Immature natural killer cell (primary cell): ENCODE measurements at places on chromosomes 3 and 15. TPM values are rescaled to one million over a fixed set of nuclear protein-coding genes. Genes with fewer than 3 reads are reported as not detected.

The DPPA2 gene
- polyA plus RNA-seq = not detected

DNA sequence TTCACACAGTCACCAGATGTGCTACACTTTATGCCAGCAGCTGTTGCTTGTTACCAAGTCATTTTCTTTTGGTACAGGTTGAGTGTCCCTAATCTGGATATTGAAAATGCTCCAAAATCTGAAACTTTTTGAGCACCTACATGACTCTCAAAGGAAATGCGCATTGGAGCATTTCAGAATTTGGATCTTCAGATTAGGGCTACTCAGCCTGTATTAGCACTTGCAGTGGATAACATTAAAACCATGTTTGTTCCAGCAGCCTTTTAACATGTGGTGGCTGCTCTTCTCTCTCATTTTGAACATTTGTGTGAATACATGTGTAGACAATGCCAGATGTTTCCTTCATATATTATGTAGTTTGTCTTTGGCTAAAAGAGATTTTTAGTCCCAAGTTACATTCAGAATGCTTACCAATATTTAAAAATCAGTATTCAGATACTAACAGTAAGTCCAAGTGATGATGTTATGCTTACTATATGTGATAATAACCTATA lies 230.9 kb upstream of the UBE2E1 start:
- no peak for DNase-seq

GRCh38 chr15:100338971-100339444 lies 2.8 kb downstream of the ADAMTS17 start:
- peak; percentile 44 for DNase-seq

DNA sequence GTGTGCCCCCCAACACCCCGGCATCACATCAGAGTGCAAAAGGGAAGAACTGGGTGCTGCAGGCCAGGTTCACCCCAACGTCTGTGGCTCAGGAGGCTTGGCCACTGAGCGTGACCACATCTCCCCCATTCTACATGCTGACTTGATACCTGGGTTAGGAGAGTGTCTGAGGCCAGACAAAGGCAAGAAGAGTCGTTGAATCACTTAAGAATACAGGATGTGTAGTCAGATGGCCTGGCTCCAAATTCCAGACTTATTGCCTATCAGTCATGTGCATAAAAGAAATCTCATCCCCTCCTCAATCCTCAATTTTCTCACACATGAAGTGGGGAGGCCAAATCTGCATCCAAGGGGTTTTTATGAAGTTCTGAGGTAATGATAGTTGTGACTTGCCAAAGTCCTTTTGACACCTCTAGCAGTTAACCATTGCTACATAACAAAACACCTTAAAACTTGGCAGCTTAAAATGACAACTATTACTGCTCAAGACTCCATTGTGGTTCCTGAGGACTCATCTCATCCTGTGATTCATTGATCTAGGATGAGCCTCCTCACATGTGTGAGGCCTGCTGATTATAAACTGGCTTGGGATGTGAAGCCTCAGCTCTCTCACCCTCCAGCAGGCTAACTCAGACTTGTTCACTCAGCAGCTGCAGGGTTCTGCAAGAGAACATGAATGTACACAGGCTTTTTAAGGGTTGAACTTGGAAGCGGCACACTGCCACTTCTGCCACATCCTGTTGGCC lies 138.8 kb upstream of the TLE3 start:
- peak; percentile 20 for DNase-seq

The NIPA2 gene
- polyA plus RNA-seq = 81.9 TPM

- DNase-seq = no peak
Observed at GRCh38 chr15:93854088-93854487, 377.3 kb upstream of the MCTP2 start.

DNA sequence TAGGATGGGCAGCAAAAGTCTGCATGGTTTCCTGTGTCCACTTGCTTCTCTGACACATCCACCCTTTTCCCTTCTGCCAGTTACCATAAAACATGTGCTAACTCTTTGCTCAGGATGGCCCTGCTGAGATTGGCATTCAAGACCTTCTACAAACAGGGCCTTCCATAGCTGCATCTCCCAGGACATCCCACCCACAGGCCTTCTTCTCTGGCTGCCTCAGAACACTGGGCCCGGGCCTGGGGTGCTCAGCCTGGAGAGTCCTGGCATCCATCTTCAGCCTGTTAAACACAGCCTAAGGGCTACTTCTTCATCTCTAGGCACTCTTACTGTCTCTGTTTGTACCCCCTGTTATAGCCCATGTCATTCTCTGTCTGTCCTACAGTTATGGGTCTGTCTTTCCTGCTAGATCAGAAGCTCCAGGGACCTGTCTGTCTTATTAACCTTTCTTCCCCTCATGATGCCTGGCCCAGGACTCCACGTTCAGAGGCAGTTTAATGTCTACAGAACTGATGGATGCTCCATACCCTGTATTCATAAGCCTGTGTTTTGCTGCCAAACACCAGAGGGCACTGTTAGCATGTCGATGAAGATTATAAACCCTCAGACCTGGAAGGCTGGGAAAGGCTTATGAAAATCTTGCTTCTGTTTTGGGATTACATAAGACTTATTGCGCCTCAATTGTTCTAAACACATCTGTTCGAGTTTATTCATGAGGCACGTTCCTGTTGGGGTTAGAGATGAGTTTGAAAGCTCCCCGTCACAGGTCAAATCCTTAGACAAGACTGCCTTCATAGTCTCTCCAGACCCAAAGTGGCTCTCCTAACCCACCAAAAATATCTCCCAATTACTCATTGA lies 16.5 kb downstream of the SEMA3G start:
- peak; percentile 34 for DNase-seq

The ALDH1A2 gene
- not detected for polyA plus RNA-seq

DNA sequence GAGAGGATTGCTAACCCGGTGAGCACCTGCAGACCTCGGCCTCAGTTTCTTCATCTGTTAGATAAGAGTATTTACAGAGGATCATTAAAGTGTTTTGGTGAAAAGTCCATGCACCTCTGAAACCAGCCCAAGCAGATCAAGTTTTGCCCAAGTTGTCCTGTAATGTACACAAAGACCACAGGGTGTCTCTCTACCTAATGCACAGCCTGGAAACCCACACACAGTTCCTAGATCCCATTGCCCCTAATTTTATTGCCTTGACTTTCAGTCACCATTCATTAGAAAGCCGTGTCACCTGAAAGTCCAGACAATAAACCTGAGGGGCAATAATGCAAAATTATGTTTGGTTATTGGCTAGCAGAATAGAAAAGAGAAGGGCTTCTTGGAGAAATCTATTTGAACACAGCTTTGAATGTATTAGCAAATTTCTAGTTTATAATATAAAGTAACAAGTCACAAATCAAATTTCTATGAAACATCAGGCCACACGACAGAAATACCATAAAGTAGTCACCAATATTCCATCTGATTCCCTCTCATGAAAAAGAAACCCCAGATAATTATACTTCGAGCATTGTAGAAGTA lies 161.3 kb upstream of the SLC2A2 start:
- no peak for DNase-seq

DNA sequence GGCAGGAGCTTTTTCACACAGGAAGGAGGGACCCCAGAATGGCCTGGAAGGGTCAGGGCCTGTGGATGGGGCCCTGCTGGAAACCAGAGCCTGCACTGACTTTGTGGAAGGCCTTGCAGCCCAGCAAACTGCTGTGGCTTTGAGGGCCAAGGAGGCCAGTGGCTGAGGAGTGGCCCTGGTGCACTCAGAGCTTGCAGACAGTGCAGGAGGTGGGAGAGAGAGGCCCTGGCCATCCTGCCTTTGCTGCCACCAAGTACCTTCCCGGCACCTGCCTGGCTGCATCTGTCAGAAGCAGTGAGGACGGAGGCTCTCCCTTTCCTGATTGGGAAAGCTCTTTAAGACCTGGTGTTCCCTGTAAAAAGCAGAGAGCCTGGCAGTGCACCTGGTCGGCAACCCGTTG lies 6.4 kb downstream of the PSTPIP1 start:
- no peak for DNase-seq

DNA sequence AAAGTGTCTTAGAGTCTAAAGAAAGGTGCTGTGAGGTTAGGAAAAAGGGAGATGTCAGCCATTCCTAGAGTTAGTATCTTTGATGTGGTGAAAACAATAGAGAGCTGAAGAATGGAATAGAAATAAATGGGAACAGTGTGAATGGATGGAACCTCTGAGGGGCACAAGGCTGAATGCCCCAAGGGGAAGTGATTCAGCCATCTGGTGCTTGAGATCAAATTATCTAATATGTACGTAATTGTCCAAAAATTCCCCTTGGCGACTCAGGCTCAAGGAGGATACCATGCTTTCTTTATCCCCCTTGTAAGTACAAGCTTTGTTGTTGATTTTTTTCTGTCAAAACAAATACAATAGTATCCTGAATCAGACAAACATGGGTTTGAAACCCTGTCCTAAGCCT lies 361.6 kb downstream of the LSAMP start:
- DNase-seq = no peak
